ENCODE measurements at places on chromosomes 4 and X. TPM values are rescaled to one million over a fixed set of nuclear protein-coding genes. Genes with fewer than 3 reads are reported as not detected.

Gene TEX13B
- polyA plus RNA-seq = not detected

Gene AMBN
- polyA plus RNA-seq = not detected

Gene CXorf49B
- polyA plus RNA-seq = not detected

Gene ACTRT1
- not detected for polyA plus RNA-seq

Gene PCDH19
- 7.4 TPM for polyA plus RNA-seq

Gene STK26
- polyA plus RNA-seq = 50.1 TPM

Gene CENPVL2
- not detected for polyA plus RNA-seq

Gene ERCC6L
- 1.6 TPM for polyA plus RNA-seq

Gene TCEAL8
- polyA plus RNA-seq = 79.7 TPM

Gene PNMA6A
- polyA plus RNA-seq = 2.5 TPM
